ENCODE measurements at places on chromosomes 7 and 10. TPM values are rescaled to one million over a fixed set of nuclear protein-coding genes. Genes with fewer than 3 reads are reported as not detected.

- H3K36me3 ChIP-seq = no peaks in the 10 kb centered on the region
- H3K27me3 ChIP-seq = no peaks in the 10 kb centered on the region
- no peaks in the 10 kb centered on the region for H3K4me1 ChIP-seq
- no peak overlapping the region for H3K4me3 ChIP-seq
- no peak for DNase-seq
- no peak overlapping the region for H3K27ac ChIP-seq
These were observed 104.7 kb downstream of the PARD3 start for GRCh38 chr10:34710391-34710751.

- H3K27ac ChIP-seq = no peak overlapping the region
- no peaks in the 10 kb centered on the region for H3K4me1 ChIP-seq
- H3K27me3 ChIP-seq = no peaks in the 10 kb centered on the region
- DNase-seq = no peak
- no peak overlapping the region for H3K4me3 ChIP-seq
These were observed 139.1 kb upstream of the CTBP2 start for GRCh38 chr10:125299461-125299860.

DNA sequence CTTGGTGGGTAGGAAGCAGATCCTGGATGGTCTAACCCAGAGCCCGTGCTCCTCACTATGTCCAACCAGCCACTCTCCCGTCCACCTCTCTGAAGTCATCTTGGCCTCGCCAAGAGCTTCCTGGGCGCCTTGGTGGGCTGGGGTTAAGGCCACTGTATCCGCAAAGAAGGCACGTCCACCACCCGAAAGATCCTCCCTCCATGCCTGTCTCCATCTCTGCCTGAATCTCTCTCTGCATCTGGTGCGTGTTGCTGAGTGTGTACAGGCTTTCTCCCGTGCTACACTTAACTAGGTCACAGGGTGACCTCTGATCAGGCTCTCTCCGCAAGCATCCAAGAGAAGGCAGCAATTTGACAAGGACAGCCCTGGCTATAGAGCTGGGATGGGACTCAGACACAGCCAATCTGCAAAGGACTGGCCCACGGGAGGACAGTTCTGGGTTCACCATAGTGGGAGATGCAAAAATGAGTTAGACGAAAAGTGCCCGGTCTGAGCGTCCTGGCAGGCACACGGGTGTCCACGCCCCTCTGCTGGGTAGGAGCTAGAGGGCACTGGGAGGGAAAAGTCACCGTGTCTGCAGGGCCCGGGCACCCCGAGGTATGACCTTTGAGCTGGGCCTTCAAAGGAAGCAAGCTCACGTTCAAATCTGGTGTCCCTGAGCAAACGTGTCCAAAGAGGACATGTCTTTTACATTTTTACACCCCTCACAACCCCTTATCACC, 9.4 kb upstream of the RFC2 start:
- H3K27ac ChIP-seq = no peak overlapping the region
- H3K36me3 ChIP-seq = no peaks in the 10 kb centered on the region
- H3K27me3 ChIP-seq = no peaks in the 10 kb centered on the region
- H3K4me1 ChIP-seq = no peaks in the 10 kb centered on the region
- no peak overlapping the region for H3K4me3 ChIP-seq
- DNase-seq = no peak

GRCh38 chr10:132551093-132551807, 13.7 kb downstream of the INPP5A start:
- no peak overlapping the region for H3K4me3 ChIP-seq
- peak; percentile 91 for DNase-seq
- H3K4me1 ChIP-seq = peaks cover 65% of the 10 kb centered on the region

GRCh38 chr7:133703547-133703946, 423.6 kb upstream of the LRGUK start:
- DNase-seq = no peak
- H3K27me3 ChIP-seq = no peaks in the 10 kb centered on the region
- no peak overlapping the region for H3K27ac ChIP-seq
- H3K4me1 ChIP-seq = no peaks in the 10 kb centered on the region

DNA sequence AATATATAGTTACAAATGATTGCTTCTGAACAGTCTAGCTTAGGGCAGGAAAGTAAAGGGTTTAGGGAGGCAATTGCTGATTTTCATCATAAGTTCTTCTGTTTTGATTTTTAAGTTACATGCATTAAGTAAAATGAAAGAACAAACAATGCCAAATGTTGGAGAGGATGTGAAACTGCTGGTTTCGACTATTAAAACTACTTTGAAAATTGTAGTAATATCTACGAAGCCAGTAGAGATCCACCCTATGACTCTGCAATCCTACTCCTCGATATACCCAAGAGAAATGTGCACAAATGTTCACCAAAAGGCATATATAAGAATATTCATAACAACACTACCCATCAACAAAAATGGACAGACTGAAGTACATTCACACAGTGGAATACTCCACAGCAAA, 24.3 kb downstream of the PDZD8 start:
- H3K36me3 ChIP-seq = no peaks in the 10 kb centered on the region
- peaks cover 9% of the 10 kb centered on the region for H3K4me1 ChIP-seq
- no peak for DNase-seq
- no peak overlapping the region for H3K27ac ChIP-seq

GRCh38 chr7:106456329-106456728, 171.5 kb upstream of the NAMPT start:
- no peak for DNase-seq
- H3K27ac ChIP-seq = no peak overlapping the region
- H3K36me3 ChIP-seq = no peaks in the 10 kb centered on the region
- no peaks in the 10 kb centered on the region for H3K4me1 ChIP-seq

DNA sequence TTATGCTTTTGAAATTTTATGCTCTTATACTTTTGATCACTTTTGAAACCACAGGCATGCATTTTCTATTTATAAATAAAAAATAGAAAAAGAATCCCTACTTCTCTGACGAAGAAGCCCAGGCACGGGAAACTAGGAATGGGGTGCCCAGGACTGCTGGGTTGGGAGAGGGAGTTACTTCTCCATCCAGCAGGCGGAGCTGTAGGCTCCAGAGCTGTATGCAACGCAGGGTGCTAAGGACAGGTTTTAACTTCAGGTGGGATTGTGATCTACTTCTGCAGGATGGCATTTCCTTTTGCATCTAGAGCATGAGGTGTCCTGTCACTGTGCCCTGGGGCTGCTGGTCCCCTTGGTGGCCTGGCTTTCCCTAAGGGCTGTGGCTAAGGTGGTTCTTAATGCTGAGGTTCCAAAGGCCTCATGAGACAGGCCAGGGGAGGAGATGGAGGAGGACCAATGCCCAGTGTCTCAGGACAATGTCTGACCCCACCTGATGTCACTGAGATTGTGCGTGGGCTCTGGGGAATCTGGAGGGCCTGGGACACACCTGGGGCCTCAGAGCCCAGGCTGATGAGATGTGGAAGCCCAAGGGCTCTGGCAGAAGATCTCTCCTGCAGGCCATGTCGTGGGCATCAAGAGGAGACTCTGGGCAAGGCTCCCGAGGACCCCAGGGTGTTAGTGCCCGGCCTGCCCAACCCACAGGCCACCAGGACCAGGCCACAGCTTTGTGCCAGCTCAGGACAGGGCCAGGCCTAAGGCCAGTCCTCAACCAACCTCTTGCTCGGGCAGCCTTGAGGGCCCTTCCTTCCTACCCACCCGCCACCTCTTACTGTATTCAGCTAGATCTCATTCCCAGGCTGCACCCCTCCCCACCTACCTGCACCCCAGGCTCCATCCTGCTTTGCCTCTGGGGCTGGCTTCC, 507 bp downstream of the CCDC201 start:
- DNase-seq = no peak
- no peaks in the 10 kb centered on the region for H3K4me1 ChIP-seq
- H3K36me3 ChIP-seq = no peaks in the 10 kb centered on the region
- H3K27me3 ChIP-seq = no peaks in the 10 kb centered on the region
- H3K4me3 ChIP-seq = no peak overlapping the region

DNA sequence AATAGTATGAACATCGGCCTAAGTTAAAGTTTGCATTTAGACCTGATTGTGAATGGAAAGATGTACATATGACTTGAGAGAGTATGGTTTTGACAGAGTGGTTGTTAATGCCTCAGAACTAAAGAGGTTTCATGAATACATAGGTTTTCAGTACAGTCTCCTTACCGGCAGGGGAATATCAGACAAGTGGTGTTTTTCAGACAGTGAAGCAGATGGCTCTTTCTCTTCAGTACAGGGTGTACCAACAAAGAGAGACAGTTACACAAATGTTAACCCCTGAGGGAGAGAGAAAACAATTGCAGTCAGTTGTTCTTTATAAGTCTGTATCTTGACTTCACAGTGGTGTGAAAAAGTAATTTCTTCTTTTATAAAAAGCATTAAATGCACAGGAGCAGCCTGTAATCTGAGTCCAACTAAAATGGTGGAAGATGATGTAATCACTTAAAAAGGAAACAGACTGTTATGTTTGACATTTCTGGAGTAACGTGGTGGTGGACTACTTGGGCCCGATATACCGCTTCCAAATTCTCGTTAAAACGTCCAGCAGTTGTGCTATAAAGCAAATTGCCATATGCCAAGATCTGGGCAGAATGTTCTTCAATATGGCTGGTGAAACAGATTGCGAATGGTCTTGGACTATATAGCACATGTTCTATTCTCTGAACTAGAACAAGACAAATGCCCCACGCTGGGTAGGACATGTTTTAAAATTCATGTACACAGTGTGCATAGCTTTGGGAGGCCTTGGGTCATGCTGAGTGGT, 69.2 kb downstream of the SDK1 start:
- H3K27me3 ChIP-seq = no peaks in the 10 kb centered on the region
- no peak overlapping the region for H3K4me3 ChIP-seq
- no peak overlapping the region for H3K27ac ChIP-seq
- DNase-seq = no peak
- no peaks in the 10 kb centered on the region for H3K36me3 ChIP-seq
- peaks cover 22% of the 10 kb centered on the region for H3K4me1 ChIP-seq

- H3K36me3 ChIP-seq = no peaks in the 10 kb centered on the region
- no peak overlapping the region for H3K4me3 ChIP-seq
- no peak for DNase-seq
- no peaks in the 10 kb centered on the region for H3K4me1 ChIP-seq
- no peaks in the 10 kb centered on the region for H3K27me3 ChIP-seq
These were observed 24.9 kb upstream of the GSAP start for GRCh38 chr7:77441046-77441445.

GRCh38 chr7:77897004-77897547, 98.5 kb downstream of the PHTF2 start:
- H3K27ac ChIP-seq = no peak overlapping the region
- no peaks in the 10 kb centered on the region for H3K4me1 ChIP-seq
- H3K36me3 ChIP-seq = peaks cover 13% of the 10 kb centered on the region
- no peaks in the 10 kb centered on the region for H3K27me3 ChIP-seq

GRCh38 chr10:25786161-25786560, 147.9 kb upstream of the MYO3A start:
- H3K27ac ChIP-seq = no peak overlapping the region
- H3K4me1 ChIP-seq = no peaks in the 10 kb centered on the region

DNA sequence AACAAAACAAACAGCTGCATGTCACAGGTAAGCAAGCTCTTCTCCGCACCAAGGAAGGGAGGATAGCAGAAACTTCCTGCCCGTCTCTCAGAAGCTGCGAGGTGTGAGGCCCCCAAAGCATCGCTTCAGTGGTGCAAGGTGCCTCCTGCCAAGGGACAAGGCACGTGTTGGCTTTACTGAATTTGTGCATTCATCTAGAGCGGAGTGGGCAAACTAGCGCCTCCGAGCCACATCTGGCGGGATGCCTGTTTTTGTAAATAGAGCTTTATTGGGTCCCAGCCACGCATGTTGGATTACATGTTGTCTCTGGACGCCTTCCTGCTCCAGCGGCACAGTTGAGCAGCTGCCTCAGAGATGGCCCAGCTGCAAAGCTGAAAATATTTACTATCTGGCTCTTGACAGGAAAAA, 27.7 kb downstream of the PHYH start:
- no peaks in the 10 kb centered on the region for H3K4me1 ChIP-seq
- H3K36me3 ChIP-seq = no peaks in the 10 kb centered on the region
- DNase-seq = no peak
- no peak overlapping the region for H3K27ac ChIP-seq

DNA sequence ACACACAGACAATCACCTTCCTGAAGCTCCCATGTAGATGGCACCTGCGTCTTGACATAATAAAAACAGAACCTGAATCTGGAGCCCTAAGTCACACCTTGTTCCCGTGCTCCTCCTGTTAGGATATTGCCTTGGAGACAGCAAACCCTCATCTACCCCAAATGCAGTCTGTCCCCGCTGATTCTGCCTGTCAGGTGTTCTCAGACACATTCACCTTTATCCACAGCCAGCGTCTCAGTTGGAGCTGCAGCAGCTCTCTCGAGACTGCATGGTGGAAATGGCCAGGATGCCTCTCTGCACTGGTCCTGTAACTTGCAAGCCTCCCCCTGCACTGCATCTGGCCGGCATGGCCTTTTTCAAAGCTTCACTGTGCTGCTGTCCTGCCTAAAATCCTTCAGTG, 218.0 kb upstream of the ZNF32 start:
- no peak for DNase-seq
- no peak overlapping the region for H3K27ac ChIP-seq
- H3K4me3 ChIP-seq = no peak overlapping the region
- H3K4me1 ChIP-seq = no peaks in the 10 kb centered on the region

DNA sequence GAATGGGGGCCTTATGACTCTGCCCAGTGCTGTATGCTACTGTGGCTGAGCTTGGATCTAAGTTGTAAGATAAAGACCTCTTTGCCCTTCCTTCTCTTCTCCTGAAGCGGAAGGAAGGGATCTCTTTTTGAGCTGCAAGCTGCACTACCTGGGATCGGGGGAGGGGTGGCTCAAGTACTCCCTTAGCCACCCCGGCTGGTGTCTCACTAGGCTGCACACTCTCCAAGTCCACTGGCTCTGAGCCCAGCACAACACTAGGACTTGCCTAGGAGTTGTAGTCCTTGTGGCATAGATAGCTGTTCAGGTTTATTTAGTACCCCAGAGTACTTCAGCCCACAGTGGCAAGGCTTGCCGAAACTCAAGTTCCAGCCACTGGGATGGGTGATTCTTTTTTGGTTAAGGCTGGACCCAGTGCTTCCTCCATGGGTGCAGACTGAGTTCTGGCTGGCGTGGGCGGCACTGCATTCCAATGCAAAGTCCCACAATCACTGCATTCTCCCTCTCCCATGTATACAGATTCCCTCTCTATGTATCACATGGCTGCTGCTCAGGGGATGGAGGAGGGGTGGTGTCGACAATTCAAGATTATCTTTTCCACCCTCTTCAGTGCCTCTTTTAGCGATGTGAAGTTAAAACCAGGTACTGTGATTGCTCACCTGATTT, 76.2 kb upstream of the SLC25A13 start:
- H3K36me3 ChIP-seq = no peaks in the 10 kb centered on the region
- peaks cover 6% of the 10 kb centered on the region for H3K4me1 ChIP-seq
- no peaks in the 10 kb centered on the region for H3K27me3 ChIP-seq
- no peak overlapping the region for H3K27ac ChIP-seq
- no peak overlapping the region for H3K4me3 ChIP-seq

GRCh38 chr10:86333826-86334487, 32.6 kb downstream of the GRID1 start:
- peak; percentile 60 for DNase-seq
- H3K4me1 ChIP-seq = no peaks in the 10 kb centered on the region
- H3K27me3 ChIP-seq = no peaks in the 10 kb centered on the region
- no peak overlapping the region for H3K4me3 ChIP-seq

LRIT1 gene
- not detected for total RNA-seq

MYL7 gene
- not detected for total RNA-seq

GRID2IP gene
- 0.70 TPM for total RNA-seq

GPR26 gene
- not detected for total RNA-seq

NPY4R2 gene
- not detected for total RNA-seq

ZKSCAN5 gene
- 7.5 TPM for total RNA-seq
